ENCODE measurements at places on chromosomes 2 and 18.
A peak's percentile ranks its signal among the peaks of the same experiment; 100 is the strongest.

- no peak for DNase-seq
Observed at GRCh38 chr2:28437918-28438317, 45.3 kb downstream of the FOSL2 start.

DNA sequence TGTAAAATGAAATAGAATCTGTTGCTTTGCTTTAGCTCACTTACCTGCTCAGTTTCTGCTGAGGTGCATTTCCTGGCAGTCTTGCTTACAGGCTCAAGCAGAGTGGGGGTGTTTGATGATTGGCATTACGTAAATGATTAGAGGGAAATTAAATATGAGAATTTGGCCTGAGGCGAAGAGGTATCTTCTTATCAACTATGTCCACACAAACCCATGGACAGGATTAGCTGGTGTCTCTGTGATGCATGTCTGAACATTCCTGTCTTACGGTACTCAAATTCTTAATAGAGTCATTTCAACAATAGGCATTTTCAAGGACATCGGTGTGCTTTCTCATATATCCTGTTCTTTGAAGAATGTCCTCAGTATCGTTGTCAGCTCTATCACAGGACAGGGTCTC lies 102.1 kb downstream of the PRPF40A start:
- DNase-seq: no peak

DNA sequence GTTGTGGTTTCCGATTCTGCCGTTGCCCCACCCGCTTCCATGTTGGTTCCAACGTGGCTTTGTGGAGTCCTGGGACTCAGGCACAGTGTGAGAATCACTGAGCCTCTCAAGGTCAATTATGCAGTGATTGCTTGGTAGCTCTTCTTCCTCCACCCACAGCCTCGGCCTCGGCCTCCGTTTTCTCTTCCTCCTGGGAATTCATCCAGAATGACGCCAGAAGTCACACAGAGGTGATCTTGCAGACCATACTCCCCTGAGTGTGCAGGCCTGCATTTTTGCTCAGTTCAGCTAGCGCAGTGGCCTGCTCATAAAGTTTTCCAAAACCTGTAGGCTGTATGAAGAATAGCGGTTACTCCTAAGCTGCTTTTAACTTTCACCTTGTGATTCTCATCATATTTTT lies 273.3 kb downstream of the GBX2 start:
- no peak for DNase-seq

DNA sequence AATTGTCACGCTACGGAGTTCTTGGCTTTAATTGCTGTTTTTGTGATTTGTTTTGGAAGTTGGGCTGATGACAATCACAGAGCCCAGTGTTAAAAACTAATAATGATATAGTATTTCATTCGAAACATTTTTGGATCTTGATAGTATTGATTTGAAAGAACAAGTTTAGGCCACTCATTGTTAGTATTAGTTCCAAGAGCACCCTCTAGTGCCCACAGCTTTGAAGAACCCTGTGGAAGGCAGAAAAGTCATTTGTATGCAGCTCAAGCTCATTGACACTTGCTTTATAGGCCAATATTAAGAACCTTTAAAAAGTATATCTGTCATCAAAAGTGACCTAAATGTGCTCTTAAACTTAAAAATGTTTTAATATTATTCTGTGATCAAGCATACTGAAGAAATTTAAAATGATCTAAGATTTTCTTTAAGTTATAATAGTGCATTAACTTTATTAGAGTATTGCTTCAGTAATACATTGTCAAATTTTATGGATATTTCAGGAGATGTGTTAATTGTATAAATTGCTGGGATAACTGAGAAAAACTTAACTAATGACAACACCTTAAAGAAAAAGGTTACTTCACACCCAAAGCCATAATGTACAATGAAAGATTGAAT lies 191.0 kb downstream of the GRB14 start:
- DNase-seq: peak; percentile 2

DNA sequence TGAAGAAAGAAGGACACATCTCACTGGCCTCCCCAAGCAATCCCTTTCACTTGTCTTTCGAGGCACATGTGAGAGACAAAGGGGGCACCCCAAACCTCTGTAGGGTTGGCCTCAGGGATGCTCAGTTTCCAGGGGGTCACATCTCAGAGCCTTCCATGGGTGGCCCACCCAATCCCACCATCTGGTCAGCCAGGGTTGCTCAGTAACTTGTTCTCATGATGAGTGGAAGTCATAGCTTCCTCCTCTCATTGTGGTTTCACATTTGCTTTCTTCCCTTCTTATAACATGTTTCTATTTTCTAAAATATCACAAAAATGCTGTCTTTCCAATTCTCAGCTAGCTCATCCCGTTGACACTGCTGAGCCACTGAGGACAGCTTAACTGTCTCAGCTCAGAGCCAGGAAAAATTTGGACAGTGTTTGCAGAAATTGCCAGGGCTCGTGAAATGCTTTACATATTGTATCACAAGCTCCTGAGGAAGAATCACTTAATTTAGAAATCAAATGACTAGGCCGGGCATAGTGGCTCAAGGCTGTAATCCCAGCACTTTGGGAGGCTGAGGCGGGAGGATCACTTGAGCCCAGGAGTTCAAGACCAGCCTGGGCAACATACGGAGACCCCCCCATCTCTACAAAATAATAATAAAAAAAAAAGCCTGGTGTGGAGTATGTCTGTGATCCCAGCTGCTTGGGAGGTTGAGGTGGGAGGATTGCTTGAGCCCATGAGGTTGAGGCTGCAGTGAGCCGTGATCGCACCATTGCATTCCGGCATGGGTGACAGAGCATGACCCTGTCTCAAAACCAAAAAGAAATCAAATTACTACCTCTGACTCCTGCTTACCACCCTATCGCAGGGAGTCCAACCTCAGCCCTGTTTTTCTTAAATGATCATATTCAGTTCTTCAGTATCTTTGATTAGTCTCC lies 129.3 kb downstream of the PRKCE start:
- DNase-seq: peak; percentile 60

DNA sequence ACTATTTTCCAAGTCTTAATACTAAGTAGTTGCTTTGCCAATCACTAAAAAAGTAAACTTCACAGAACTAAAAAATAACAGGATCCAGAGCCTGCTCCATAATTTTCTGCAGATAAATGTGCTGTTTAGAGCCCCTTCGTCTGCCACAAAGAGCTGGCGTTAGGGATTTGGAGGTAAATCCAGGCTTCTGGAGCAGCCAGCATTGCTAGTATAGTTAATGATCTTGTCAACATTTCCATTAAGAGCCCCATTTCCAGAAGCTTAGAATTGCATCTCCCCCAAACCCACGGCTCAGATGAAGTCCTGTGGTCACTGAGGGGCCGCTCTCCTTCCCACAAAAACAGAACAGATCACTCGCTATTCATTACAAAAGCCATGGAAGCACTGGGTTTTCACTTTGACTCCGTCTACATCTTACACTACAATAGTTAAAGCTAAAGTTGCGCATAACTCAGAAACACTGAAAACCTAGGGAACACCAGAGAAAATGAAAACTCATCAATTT lies 41.9 kb downstream of the ZNF516 start:
- DNase-seq: no peak

DNA sequence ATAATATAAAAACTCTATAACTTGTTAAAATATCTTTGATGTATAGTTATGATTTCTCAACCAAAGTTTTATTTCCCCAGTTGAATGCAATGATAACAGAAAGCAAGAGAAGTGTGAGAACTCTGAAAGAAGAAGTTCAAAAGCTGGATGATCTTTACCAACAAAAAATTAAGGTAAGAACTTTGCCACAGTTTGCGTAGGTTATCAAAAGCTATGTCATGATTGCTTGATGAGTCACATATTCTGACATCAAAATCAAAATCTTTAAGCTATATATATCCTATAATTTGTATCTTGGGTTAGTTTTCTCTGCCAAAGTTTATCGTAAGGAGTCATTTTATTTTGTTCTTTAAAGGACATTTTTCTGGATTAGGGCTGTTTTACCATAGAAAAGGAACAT lies 35.0 kb downstream of the NDC80 start:
- peak; percentile 58 for DNase-seq

DNA sequence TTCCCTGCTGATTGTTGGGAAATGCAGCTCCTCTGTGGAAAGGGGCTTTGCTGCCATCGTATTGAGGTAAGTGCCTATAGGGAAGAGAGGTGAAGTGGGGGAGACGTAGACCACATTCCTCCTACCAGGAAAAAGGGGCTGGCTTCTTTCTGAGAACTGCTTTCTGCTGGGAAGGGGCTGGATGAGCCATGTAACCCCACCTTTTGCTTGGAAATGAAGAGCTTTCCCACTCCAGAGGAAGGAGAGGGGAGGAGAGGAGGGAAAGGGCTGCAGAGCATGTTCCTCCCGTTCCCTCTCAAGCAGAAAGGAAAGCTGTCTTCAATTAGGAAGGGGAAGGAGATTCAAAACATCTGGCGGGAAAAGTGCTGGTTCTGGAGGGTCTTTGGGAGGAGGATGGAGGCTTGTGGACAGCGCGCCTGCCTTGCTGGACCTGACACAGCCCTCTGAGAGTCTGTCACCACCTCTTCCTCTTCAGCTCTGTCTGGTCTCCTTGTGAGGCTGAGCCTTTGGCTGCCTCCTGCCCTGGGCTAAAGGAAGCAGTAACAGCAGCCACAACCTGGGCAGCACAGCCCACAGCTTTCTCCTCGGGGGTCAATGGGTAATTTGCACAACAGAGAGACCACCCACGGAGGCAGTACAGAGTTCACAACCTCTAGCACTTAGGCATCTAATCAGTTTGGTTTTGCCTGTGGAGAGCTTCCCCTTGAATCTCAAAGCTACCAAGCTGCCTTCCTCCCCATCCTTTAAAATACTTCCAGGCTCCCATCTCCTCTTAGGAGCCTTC lies 410.0 kb upstream of the TNP1 start:
- DNase-seq: no peak

GRCh38 chr2:23719716-23720115 lies 207.2 kb downstream of the ATAD2B start:
- DNase-seq: no peak

GRCh38 chr2:36613801-36614200 lies 15.8 kb upstream of the FEZ2 start:
- DNase-seq: no peak

DNA sequence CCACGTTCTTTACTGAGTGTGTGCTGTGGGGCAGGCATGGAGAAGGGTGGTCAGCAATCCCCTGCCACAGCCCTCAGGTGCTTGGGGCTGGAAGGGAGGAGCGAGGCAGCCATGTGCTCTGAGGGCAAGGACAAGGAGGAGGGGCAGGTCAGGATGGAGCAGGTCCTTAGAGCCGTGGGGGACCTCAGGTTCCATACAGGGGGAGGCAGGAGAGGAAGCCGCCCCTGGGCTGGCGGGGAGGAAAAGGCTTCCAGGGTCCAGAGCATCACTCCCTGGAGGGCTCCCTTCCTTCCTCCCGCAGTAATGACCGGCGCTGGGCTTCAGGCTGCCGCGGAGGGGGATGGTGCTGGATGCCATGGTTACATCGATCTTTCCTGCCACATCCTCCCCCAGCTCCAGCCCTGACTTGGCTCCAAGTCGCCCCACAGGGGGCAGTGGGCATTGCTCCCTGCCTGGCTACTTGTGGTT lies 6.6 kb downstream of the GAREM2 start:
- no peak for DNase-seq

DNA sequence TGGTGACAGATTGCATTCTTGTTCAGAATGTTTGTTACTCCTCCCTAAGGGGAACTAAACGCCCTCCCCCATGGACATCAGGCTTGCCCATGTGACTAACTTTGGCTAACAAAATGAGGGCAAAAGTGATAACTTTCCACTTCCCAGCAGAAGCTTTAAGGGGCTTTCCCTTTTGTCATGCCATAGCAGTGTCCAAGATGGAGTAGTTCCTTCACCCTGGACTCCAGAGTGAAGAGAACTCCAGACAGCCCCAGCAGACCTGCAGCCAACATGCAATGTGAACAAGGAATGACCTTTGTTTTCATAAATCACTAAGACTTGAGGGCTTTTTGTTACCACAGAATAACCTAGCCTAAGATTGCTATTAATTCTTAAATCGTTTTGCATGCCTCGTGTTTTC lies 163.5 kb downstream of the ZEB2 start:
- peak; percentile 95 for DNase-seq

- DNase-seq: peak; percentile 31
Observed at GRCh38 chr2:39851651-39852110, 72.6 kb upstream of the THUMPD2 start.

- DNase-seq: no peak
Observed at GRCh38 chr2:69744456-69744855, 2.5 kb downstream of the ANXA4 start.

DNA sequence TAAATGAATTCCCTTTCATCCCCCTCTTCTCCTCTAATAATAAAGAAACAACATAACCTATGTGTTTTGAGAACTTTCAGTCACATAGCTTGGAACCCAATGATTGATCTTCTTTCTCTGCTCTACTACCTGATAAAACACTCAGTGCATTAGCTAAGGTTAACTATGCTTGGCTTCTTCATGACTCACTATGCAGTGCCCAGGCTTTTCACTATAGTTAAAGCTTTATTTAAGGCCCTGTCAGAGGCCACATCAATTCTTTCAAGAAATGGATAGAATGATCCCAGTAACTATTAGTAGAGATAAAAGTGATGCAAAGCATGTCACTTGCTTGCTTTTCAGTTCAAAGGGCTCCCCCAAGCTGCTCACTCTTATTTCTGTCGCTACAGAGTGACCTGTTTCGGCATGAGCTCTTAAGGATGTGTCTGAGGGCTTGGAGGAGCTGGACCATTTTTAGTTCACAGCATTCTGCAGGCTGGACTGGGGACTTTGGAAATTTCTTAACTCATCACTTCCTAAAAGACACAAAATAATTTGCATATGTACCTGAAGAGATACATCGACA lies 384.0 kb downstream of the LRRTM1 start:
- no peak for DNase-seq

- DNase-seq: no peak
Observed at GRCh38 chr2:235378246-235378645, 115.6 kb upstream of the AGAP1 start.

- DNase-seq: peak; percentile 45
Observed at GRCh38 chr2:148592791-148593190, 51.8 kb upstream of the EPC2 start.

- peak; percentile 32 for DNase-seq
Observed at GRCh38 chr18:22346401-22346952, 71.2 kb downstream of the CTAGE1 start.

- DNase-seq: peak; percentile 86
Observed at GRCh38 chr18:56569416-56569815, 69.0 kb downstream of the TXNL1 start.

DNA sequence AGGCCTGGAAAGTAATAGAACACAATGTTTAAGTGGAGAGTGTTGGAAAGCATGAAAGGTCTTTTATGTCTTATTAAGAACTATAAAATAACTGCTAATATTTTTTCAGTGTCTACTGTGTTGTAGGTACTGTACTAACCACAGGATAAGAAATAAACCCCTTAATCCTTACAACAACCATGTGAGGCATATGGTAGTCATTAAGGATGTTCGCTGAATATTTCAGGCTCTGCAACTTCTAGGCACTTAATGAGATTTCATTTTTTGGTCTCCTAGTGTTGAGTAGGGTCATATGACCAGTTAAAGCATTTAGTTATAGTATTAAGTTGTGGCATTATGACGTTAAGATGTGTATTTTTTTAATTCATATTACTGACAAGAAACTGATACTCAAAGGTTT lies 346.6 kb upstream of the KCNH7 start:
- DNase-seq: no peak

GRCh38 chr2:218428846-218429558 lies 10.1 kb downstream of the VIL1 start:
- DNase-seq: no peak

Measured in inflammatory macrophage treated with lipopolysaccharide for 4 hours (primary cell).